ENCODE measurements at places on chromosomes 2 and 18.

DNA sequence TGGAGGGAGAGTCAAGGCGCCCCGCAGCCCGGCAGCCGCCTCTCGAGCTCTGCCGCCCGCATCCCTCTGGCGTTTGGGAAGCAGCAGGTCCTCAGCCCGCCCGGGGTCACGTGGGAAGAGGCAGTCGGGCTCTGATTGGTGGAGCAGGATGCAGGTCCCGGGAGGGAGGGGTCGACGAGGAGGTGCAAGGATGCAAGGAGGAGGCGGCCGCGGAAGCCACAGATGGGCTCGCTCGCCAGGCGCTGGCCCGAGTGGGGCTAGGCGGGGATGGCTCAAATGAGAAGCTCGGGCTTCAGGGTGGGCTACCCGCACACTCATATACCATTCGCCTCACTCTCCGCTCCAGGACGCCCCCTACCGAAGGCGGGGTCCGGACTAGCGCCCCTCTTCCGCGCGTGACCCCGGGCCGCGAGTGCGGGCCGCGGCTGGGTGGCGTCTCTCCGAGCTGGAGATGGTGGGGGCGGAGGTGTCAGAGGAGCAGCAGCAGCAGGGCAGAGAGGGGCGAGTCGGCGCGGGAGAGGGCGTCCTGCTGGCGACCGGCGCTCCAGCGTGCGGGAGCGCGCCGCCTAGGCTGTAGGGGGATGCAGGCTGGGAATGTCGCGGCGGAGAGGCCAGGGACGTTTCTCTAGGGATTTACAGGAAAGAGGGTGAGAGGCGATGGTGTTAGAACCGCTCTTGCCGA is at the start of gene TMEFF2:
Gene TMEFF2, minus strand, starts transcription at position 68 of the 682 bp plus-strand sequence. CDS start 409 bp downstream, outside the sequence.
- DNase-seq: peak; percentile 93

DNA sequence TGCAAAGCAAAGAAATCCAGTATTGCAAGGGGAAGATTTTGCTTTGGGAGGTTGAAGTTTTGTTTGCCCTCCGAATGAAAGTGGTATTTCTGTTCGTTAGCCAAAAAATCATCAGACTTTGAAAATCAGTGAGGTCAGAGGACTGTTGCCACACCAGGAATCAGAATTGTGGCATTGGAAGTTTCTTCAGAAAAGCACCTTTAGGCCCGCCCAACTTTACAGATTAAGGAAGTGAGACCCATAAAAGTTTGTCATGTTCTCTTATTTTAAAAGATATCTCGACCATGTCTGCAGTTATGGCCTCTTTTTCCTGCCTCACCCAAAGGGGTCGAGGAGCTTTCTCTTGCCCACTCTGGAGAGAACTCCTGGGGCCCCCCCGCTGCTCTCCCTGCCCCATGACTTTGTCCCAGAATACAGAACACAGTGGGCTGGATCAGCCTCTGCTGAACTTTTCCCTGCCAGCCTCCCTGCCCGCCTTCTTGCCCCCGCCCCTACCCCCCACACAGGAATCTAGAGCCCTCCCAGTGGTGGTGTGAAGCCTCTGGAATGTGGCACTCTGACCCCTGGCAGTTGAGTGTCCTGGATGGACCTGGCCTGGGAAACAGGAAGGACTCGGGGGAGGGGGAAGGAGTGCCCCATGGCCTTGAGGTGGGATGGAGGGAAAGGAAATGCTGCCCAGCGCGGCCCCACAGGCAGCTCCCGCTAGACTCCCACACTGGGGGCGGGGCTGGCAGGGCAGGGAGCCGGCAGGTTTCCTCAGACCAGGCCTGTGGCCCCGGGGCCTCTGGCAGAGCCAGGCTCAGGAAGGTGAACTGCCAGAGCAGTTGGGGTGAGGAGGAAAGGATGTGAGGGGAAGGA is 25.3 kb downstream of the CRIM1 start:
- no peak for DNase-seq

DNA sequence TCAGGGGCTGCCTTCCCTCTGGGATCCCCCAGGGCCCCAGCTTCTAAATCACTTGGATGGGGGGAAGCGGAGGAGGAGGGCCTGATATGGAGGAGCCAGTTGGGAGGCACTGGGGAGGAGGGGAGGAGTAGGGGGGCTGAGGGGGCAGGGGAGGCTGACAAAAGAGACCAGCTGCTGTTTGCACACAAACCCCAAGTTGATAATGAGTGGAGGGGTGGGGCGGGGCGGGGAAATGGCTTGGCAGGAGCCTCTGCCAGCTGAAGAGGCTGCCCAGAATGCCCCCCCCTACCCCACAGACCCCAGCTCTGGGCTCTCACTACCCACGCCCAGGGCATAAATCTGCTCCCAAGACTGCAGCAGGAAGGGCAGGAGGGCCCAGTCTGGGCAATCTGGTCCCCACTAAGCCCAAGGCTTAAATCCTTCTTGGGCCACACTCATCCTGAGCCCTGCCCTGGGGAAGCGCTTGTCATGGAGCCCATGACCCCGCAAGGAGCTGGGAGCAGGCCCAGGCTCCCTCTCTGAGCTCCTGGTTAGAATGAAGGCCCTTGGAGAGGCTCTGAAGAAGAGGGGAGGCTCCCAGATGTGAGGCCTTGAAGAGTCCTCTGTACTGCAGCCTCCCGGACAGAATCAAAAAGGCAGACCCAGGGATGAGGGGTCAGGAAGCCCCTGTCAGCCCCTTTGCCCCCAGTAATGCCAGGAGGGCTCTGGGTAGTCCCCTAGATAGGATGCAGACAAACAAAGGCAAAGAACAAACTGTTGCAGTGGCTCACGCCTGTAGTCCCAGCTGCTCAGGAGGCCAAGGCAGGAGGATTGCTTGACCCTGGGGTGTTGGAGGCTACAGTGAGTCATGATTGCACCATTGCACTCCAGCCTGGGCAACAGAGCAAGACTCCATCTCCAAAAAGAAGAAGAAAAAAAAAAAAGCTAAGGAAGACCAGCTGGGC is 24.8 kb upstream of the PTMA start:
- DNase-seq: peak; percentile 66

DNA sequence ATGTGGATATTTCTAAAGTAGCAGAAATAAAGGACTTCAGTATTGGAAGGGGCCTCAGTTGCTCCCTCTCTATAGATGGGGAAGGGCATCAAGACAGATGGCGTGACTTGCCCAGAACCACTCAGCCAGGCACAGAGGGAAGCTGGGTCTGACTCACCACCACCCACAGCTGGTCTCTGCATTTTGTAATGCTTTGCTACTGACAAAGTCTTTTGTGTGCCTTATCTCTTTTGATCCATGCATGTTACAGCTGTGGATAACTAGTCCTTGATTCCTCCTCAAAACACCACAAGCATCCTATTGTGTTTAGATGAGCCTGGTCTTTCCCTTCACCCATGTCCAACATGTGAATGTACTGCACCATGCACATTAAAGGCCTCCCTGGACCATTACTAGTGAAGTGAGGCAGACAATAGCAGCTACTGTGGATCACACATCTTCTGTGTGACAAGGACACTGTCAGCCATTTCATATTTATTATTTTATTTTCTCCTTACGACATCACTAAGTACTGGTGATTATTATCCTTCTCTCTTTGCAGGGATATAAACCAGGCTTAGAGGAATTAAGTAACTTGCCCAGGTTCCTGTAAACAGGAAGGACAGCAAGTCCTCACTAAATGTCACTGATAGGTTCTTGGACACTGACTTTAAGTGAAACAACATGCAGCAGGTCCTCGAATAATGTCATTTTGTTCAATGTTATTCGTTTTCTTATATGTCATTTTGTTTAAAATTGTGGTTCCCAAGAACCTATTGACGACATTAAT is 29.6 kb upstream of the IL37 start:
- DNase-seq: no peak

- no peak for DNase-seq
Observed at GRCh38 chr2:37851428-37851827, 73.7 kb upstream of the RMDN2 start.

GRCh38 chr2:142724713-142725349 is 152.6 kb upstream of the KYNU start:
- DNase-seq: no peak

GRCh38 chr18:1916869-1917523 is 654.3 kb downstream of the METTL4 start:
- DNase-seq: no peak

- DNase-seq: peak; percentile 44
Observed at GRCh38 chr2:190343536-190344275, at the start of gene INPP1. INPP1 (plus strand) TSS chr2:190343589; CDS start chr2:190360103, 16,514 bp downstream.

DNA sequence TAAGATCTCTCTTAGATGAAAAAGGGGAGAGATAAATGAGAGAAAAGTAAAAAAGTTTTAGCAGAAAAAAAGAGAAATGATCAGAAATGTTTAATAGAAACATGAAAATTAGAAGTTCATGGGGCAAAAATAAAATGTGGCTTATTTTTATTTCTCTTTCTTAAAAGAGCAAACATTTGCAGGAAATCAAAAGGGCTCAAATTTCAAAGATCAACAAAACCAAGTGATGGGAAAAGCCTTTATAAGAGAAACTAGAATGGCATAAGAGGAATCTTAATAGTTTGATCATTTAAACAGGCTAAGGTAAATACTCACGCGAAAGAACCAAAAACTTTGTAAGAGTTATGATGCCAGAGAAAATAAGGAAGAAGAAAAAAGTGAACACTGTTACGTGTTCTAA is 23.3 kb upstream of the DAW1 start:
- no peak for DNase-seq

DNA sequence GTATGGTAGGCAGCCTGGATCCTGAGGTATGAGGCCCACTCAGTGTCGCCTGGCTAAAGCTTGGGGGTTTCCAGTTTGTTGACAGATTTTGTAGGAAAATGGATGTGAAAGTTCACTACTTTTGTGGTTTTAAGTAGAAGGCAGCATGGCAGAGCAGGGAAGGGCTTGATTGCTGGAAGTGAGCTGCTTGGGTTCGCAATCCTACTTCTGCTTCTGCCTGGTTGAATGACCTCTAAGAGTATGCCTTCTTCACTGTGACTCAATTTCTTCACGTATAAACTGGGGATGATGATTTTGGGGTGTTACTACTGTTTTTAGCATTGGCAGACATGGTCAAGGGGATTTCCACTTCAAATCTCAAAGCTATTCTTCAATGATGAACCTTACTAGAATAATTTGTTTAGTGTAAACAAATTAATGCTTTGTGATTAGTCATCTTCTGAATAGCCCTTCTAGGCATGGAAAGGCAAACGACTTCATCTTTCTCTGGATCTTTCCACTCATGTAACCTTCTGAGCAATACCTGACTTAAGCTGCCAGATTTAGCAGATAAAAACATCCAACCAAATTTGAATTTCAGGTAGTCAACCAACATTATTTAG is 13.2 kb downstream of the BMP10 start:
- no peak for DNase-seq

DNA sequence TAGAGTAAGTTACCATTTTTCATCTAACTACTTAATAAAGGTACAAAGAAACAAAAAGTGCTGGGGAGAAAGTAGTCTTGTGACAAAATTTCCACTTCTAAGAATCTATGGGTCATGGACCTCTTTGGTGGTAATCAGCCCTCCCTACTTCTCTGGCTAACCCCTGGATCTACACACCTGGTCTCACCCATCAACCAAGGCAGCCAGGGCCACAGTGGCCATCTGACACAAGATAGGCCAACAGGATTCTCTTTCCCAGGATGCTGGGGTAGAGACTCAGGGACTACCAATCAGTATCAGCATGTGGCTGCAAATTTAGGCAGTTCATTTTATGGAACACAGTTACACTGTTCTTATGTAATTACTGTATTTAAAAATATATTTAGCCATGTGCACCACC is 17.8 kb downstream of the RNF149 start:
- no peak for DNase-seq

- DNase-seq: no peak
Observed at GRCh38 chr2:149703281-149703680, 115.7 kb upstream of the MMADHC start.

- no peak for DNase-seq
Observed at GRCh38 chr2:210568108-210568507, 11.7 kb downstream of the CPS1 start.

DNA sequence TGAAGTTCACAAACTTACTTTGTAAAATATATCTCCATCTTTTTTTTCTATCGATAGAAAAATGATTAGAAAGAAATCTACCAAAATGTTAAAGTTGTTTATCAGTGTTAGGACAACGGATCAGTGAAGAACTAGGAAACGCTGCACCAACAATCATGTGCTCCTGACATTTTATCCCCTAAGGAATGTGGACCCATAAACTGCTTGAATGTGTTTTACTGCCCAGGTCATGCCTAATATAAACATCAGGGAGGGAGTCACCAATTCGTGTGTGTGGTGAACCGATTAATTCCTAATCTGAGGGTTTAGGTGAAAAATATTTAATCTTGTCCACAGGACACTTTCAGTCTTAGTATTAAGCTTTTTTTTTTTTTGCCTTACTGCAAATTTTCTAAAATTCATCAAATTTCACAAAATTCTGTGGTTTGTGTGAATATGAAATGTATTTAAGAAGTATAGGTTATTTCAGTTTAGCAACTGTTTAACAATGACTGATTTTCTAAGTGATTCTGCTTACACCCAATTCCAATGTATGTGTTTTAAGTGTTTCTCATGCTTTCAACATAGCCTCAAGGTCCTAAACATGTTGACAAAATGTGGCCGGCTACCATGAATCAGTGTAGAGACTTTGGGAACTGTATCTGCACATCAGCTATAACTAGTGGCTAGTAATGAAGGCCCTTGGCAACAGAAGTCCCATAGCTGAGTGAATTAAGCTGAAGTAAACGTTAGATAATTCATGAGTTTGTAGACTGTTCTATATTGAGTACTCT is 11.1 kb upstream of the KIDINS220 start:
- DNase-seq: no peak

DNA sequence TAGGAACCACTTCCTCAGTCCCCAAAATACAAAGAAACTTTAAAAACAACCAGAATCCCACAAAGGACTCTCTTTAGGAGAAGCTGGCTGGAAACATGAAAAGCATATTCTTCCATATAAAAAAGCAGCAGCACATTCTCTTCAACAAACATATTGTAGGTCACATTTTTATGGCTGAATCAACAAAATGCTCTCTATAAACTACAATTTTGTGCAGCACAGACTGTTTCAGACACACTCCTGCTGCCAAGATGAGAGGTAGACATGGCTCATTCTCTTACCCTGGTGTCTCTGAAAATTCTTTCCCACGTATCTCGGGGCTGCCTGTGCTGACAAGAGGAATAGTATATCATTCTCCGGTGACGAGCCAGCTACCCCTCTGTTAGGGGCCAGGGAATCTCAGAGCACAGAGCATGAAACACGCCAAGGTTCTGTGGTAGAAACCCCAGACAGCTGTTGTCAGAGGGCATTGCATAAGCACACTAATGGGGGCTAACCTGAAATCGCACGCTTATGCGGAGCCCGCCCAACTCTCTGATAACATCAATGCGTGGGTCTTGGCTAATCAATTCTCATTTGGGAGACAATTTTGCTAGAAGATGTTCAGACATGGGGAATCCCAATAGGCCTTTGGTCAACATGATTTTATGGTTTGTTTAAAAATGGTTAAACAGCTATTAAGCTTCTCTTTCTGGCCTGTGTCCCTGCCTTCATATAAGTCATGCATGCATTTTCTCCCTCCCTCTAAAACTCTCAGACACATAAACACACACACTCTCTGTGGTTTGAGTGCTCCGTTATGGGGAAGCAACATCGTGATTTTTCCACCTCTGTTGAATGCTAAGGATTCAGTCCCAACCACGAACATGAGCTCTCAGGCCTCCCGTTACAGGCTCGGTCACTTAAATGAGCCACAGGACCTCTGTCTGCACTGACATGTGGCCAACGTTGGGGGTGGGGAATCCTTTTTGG is 177.5 kb downstream of the INO80D start:
- no peak for DNase-seq

Data from NCI-H1105 treated with DMSO at 0.1 percent for 48 hours (cell line).